Activated CD4-positive, alpha-beta T cell treated with anti-CD3 and anti-CD28 coated beads, Interleukin-2, amount 10 ng/mL, durations not matched to agents 24 days and 14 days (primary cell): ENCODE measurements at places on chromosomes 3 and 15. TPM values are rescaled to one million over a fixed set of nuclear protein-coding genes. Genes with fewer than 3 reads are reported as not detected.
A peak's percentile ranks its signal among the peaks of the same experiment; 100 is the strongest.

The ISLR gene
- total RNA-seq, result not detected in 2 replicates

The CCRL2 gene
- total RNA-seq, result 1.7 and 1.9 TPM in 2 replicates

DNA sequence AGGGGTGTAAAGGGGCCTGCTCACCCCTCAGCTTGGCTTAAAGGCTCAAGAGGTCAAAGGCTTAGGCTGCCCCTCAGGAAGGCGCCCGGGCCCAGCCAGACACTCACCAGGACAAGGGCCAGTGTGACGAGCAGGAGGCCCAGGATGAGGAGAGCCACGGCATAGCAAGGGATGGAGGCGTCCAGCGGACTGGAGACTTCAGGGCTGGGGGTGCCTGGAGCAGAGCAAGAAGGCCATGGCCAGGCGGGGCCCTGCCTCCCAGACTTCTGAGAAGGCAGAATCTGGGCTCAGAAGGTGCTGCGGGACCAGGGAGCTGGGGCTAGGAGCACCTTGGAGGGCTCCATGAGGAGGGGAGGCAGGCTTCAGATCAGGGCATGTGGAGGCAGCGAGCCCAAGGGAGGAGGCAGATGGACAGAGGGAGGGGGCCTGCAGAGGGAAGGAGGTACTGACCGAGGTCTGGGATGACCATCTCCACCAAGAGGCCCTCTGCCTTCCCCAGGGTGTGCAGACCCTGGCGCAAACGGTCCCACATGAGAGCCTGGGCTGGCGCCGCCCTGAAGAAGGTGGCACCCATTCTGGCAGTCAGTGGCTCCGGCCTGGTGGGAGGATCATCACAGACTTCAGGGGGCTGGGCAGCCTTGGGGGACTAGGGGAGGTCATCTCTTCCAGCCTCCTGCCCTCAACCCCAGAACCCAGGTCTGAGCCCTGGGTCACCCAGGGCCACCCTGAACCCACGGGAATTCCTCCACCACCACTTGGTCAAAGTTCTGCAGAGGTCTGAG, 24.5 kb downstream of the C15orf39 start:
- no peak for DNase-seq

DNA sequence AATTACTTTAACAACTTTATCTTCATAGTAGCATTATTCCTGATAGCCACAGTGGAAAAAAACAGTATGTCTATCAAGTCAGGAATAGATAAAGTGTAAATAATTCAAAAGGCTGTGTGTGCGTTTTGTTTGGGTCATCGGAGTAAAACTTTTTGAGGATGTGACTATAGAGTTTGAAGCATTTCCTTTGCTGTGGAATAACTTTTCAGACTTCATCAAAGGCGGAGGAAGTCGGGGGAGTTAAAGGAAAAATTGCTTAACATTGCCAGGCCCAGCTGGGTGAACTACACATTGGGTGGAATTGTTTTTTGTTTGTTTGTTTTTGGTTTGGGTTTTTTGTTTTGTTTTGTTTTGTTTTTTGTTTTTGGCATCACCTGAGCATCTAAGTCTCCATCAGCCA, 70.4 kb upstream of the CRTC3 start:
- DNase-seq, result no peak

DNA sequence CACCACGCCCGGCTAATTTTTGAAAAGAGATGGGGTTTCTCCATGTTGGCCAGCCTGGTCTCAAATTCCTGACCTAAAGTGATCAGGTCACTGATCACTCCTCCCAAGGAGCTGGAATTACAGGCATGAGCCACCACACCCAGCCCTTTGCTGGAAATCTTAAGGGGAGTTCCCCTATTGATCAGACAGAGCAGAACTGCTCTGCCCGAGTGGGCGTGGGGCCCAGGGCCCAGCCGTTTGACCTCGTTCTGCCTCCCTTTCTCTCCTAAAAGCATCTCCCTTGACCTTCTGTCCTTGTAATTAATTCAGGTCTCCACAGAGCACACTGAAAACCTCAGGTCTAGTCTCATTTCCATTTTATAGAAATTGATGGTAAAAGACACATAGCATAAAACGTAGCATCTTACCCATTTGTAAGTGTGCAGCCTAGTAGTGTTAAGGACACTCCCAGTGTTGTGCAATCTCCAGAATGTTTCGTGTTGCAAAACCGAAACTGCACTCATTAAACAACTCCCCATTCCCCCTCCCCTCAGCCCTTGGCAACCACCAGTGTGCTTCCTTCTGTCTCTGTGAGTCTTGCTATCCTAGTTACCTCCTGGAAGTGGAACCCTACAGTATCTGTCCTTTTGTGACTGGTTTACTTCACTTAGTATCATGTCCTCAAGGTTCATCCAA, 89.3 kb downstream of the SLCO3A1 start:
- peak; percentile 88 for DNase-seq

DNA sequence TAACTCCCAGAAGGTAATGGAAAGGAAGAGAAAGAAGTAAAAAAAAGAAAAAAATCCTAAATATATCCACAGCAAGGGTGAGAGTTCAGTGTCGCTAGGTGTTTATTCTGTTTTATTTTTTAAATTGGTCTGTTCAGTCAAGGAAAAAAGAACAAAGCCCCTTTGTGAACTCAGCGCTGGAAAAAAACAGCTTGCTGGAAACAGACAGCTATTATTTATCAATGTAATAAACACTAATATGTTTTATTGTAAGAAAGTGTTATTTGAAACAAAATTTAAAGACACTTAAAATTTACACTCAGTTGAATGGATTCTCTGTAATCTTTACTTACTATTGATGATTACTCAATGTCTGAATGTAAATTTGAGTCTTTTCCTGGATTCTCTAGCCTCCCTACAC, 32.3 kb upstream of the LEKR1 start:
- DNase-seq, result no peak

DNA sequence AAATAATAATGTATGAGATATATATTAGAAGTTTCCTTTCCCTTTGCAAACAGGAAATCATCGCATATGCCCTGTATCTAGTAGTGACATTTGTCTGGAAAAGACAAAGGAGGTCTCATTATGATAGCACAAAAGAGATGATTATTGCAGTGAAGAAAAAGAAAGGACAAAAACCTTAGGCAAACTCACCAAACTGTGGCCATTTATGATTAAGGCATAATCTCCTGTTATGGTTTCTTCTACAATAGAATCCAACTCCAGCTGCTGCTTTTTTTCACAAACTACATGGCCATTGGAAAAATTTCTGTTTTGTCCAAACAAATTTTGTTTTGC, 218.2 kb downstream of the ATP8B4 start:
- DNase-seq, result no peak
